ENCODE measurements at places on chromosomes 13 and 19. TPM values are rescaled to one million over a fixed set of nuclear protein-coding genes. Genes with fewer than 3 reads are reported as not detected.

DNA sequence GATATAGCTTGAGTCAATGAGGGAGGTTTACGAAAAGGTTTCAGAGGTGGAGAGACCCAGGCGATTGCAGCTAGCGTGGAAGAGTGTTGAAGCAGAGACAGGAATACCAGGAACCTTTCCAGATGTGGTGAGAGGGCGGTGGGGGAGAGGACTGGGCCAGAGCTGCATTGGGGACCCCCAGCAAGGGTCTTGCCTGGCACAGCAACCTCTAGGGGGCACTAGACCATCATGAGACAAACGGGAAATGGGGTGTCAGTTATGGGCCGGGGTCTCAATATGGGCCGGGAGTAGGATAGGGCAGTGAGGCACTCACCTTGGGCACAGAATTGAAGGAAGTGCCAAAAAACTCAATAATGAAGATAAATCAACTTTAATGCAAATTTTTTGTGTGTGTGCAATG lies 2.1 kb upstream of the LRP3 start:
- peak; percentile 4 for DNase-seq

- no peak for DNase-seq
Measured at GRCh38 chr13:50957620-50958019, 48.0 kb downstream of the RNASEH2B start.

IGFLR1 gene
- 2.5 TPM for total RNA-seq

DNA sequence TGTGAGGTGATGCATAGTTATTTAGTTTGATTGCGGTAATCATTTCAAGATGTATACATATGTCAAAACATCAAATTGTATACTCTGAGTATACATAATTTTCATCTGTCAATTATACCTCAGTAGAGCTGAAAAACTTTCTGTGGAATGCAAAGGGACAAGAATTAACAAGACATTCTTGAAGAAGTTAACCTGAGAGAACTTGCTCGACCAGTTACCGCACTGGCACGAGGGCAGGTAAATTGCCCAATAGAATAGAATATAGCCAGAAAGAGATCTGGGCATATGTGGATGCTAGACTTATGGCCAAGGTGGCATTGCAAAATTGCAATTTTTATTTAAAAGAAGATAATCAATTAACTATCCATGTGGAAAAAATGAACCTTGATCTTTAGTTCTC lies 42.3 kb upstream of the GJB6 start:
- no peak for DNase-seq

- no peak for DNase-seq
Measured at GRCh38 chr13:39637890-39638289, 17.6 kb upstream of the COG6 start.

DNA sequence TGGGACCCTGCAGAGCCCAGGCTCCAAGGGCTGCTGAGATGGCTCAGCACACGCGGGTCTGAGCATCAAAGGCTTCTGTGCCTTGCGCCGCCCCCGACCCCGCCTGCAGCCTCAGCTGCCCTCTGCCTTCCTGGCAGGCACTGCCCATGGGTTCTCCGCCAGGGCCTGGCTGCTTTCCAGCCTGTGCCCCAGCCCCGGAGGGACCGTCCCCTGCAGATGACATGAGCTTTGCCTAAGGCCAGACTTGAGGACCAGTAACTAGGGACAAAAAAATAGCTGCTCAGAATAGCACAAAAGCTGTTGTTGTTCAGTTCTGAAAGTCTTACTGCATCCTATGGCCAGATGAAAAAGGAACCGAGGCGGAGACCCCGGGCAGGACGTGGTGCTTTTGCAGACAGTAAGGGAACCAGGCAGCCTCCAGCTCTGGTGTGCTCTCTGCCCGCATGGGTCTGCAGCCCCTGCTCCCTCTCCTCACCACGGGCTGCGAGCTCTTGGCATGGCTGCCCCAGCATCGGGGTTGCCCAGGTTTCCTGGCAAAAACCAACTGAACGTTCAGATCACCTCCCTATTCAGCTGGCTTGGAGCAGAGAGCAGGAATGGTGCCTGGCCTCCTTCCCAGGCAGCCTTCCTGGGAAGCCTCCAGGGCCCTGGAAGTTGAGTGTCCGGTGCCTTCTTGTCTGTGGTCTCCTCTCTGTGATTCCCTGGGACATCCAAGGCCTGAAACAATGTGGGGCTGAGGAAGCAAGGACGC lies 12.5 kb upstream of the CFAP97D2 start:
- no peak for DNase-seq

DNA sequence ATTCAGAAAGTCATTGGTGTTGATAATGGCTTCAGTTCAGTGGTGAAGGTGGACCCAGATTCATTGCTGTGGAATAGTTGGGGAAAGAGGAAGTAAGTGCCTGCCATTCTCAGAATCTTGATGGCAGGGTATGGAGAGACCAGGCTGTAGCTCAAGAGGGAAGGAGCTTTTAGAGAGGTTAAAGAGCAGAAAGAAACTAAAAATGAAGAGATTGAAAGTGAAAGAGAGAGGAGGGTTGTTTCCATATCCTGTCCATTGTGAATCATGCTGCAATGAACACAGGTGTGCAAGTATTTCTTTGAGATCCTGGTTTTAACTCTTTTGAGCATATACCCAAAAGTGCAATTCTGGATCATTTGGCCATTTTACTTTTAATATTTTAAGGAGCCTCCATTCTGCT lies 12.5 kb downstream of the GJB6 start:
- no peak for DNase-seq

OR10H1 gene
- not detected for total RNA-seq

ZNF726 gene
- 2.5 TPM for total RNA-seq

GRCh38 chr13:78460176-78460575 lies 143.2 kb downstream of the POU4F1 start:
- no peak for DNase-seq

PLK5 gene
- total RNA-seq, result not detected

WDR62 gene
- 1.1 TPM for total RNA-seq

DNA sequence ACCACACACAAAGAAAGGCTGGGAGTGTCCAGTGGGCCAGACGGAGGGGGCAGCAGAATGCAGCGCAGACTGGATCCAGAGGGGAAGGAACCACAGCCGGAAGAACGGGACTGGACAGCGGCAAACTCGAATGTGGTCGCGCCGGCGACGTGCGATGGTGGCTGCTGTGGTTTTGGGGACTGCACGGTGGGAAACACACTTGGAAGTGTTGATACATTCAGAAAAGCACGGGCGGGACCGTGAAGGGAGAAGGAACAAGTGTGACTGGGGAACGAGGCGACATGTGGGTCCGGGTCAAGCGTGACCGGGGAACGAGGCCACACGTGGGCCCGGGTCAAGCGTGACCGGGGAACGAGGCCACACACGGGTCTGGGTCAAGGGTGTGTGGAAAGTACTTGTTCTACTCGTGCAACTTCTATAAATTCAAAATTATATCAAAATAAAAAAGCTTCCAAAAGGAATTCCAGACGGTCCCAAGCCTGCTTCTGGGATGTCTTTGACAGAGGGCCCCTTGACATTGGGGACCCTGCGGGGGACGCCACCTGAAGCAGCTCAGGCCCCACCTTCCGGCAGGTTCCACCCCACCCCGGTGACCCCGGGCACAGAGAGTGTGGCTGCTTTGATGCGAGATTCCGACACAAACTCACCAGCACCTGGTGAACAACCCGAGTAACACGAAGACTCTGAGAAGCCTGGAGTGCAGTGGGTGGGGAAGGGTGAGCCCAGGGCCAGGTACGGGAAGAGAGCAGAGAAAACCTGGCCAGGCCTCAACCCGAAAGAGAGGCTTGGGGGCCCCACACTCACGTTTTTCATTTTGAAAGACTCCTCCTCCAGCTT lies 25.1 kb upstream of the C13orf46 start:
- DNase-seq, result no peak

GRCh38 chr19:55451163-55451964 lies 8.3 kb upstream of the SHISA7 start:
- DNase-seq, result no peak

SLC27A5 gene
- total RNA-seq, result 4.2 TPM

DNA sequence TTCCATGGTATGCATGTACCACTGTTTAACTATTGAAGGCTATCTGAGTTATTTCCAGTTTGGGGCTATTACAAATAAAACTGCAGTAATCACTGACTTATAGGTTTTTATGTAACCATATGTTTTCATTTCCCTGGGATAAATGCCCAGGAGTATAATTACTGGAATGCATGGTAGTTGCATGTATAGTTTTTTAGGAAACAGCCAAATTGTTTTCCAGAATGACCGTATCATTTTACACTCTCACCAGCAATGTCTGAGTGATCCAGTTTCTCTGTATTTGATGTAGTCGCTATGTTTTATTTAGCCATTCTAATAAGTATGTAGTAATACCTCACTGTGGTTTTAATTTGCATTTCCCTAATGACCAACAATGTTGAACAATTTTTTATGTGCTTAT lies 42.0 kb downstream of the CYSLTR2 start:
- no peak for DNase-seq

S1PR4 gene
- total RNA-seq, result 0.36 TPM

DNA sequence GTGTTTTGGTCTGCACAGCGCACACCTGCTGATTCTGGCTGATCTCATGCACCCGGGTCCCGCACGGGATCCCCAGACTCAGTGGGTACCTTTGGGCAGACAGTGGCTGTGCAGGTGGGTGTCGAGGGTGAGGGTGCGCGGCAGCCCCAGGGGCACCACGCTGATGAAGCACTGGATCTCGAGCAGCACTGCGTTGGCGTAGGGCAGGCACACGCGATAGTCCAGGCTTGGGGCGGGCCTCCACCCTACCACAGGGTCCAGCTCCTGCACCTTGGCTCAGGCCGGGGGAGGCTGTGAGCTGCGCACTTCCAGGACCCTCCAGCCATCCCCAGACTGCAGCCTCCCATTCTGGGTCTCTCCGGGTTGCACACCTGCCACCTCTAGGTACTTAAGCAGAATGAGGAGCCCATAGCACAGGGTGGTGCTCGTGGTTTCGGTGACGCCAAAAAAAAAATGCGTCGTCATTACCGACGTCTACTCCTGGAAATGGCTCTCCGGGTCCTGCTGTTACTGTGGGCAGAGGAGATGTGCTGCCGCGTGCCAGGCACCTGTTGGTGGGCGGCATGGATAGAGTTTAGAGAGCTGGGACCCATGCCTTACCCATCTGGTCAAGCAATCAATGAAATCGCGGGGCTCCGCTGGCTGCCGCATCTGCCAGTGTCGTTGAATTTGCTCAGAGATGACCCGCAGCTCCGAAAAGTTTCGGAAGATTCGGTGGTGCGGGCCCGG lies 10.5 kb downstream of the EGLN2 start:
- no peak for DNase-seq

ZNF492 gene
- total RNA-seq, result not detected

GRCh38 chr13:109833071-109833470 lies 46.7 kb upstream of the IRS2 start:
- DNase-seq, result no peak

BCL3 gene
- total RNA-seq, result 15.8 TPM

- no peak for DNase-seq
Measured at GRCh38 chr13:110399801-110400200, 92.7 kb downstream of the COL4A2 start.

DNA sequence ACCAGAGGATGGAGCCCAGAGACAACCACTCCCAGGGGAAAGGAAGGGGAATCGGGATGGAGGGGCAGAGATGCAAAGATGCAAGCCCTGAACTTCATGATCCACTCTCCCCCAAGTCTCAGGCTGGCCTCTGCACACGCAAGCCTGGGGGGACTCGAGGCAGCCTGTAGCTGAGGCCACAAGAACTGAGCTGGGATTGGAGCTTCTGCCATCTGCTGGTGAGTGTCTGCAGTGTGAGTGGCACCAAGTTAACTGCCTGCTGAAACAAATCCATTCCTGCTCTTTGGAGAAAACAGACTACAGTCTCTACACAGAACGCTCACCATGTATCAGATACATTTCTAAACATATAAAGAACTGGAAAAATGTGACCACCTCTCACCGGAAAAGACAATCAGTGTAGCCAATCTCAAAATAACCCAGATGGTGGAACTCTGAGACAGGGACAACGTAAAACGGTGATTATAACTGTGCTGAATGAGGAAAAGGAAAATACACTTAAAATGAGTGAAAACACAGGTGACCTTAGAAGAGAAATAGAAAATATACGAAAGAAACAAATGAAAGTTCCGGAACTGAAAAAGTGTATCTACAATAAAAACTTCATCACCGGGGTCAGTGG lies 62.1 kb downstream of the KLF2 start:
- peak; percentile 71 for DNase-seq

- DNase-seq, result no peak
Measured at GRCh38 chr19:28065026-28065425, 1147.9 kb downstream of the UQCRFS1 start.

TNFSF9 gene
- total RNA-seq, result 0.16 TPM

DNA sequence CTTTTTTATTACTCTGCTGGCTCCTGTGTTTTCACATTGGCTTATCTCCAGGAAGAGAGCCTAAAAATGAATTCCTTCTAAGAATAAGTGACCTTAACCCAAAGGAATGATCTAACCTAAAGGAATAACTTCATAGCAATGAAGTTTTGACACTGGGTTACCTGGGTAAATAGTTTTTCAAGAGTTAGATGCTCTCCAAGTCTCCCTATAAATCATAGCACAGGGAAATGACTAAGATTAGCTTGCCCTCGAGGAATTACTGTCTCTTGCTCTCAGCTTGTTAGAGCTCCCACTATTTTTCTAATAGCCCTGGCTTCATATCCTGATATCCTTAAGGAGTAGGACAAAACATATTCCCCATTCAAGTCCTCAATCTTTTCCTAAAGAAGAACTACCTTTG lies 66.3 kb downstream of the SPRY2 start:
- DNase-seq, result no peak

GRCh38 chr13:101977475-101977874 lies 424.4 kb downstream of the FGF14 start:
- DNase-seq, result no peak

MISP3 gene
- total RNA-seq, result 1.8 TPM

GRCh38 chr13:27353166-27353583 lies 71.2 kb upstream of the GTF3A start:
- DNase-seq, result no peak

GRCh38 chr13:95516021-95516420 lies 36.5 kb upstream of the CLDN10 start:
- no peak for DNase-seq

DNA sequence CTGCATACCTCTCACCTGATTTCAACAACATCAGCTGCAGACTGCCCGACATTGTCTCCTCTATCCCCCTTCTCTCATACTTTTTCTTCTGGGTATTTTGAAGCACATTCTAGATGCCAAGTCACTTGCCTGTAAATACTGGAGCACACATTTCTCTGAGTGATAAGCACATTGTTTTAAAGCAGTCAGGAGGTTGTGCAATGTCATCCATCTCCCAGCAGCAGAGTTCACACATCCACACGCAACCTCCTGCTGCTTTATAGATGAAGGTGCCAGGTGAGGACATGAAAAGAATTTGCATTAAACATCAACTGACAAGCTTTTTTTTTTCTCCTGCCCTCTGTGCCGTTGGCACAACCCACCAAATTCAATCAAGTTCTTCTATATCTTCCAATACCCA lies 5.5 kb downstream of the UPK1A start:
- no peak for DNase-seq

ERICH6B gene
- not detected for total RNA-seq

- DNase-seq, result no peak
Measured at GRCh38 chr19:2769218-2769617, 13.9 kb downstream of the SGTA start.

Measured in sigmoid colon (tissue), 7 donors.